ENCODE measurements at places on chromosomes 16 and 17.

DNA sequence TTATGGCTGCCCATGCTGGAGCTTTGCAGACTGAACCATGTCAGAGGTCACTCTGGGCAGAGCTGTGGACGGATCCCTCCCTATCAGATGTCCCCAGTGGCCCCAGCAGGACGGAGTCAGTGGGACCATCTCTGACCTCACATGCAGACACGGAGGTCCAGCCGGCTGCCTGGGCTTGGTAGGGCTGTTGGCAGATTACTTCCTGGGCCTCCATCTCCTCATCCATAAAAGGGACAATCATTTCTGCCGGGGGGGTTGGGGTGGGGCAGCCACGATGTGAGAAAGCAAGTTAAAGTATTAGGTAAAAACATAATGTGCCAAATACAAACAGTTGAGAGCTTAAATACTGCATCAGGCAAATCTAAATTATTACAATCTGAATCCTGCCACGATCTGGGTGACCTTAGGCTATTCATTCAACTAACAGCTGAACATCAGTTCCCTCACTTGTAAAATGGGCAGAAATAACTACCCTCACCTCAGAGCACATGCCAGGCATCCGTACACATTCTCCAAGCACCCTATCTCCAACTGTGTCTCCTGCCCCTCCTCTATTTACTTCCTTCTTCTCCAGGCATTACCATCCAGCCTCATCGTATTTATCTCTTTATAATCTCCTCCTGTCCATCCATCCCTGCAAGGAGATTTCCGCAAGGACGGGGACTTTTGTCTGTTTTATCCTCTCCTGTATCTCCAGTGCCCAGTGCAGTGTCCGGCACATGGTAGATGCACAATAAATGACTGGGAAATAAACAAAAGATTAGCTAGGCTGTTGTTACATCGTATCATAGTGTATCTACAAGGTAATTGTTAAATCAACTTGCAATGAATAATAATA, 192.3 kb upstream of the FOXF1 start:
- DNase-seq = no peak

DNA sequence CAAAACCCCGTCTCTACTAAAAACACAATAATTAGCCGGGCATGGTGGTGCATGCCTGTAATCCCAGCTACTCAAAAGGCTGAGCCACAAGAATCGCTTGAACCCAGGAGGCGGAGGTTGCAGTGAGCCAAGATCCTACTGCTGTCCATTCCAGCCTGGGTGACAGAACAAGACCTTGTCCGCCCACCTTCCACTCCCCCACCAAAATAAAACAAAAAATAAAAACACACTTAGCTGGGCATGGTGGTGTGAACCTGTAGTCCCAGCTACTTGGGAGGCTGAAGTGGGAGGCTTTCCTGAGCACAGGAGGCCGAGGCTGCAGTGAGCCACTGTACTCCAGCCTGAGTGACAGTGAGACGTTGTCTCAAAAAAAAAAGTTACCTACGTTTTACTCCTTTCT, 3.2 kb downstream of the PPM1E start:
- no peak for DNase-seq

DNA sequence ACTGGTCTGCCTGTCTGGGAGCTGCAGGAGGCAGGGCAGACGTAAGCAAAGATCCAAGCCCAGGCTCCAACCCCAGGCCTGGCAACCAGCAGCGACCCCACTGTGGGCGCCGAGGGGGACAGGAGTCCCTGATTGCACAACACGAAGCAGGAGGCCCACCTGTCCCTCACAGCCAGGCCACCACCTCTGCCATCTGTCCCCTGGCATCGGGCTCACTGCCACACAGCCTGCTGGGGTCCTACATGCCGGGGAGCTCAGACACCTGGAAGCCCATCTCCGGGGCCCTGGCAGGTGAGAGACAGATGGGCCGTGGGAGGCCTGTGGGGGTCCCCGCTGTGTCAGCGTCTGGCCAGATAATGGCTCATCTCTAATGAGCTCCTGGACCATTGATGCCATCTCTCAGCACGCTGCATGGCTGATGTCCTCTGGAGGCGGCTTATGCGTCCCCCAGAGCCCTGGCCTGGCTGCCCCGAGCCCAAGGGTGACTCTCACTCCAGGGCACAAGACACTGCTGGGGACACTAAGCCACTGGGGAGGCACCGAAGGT, 11.3 kb upstream of the RASD1 start:
- DNase-seq = no peak

GRCh38 chr16:19835196-19835595, 49.5 kb downstream of the GPRC5B start:
- no peak for DNase-seq

DNA sequence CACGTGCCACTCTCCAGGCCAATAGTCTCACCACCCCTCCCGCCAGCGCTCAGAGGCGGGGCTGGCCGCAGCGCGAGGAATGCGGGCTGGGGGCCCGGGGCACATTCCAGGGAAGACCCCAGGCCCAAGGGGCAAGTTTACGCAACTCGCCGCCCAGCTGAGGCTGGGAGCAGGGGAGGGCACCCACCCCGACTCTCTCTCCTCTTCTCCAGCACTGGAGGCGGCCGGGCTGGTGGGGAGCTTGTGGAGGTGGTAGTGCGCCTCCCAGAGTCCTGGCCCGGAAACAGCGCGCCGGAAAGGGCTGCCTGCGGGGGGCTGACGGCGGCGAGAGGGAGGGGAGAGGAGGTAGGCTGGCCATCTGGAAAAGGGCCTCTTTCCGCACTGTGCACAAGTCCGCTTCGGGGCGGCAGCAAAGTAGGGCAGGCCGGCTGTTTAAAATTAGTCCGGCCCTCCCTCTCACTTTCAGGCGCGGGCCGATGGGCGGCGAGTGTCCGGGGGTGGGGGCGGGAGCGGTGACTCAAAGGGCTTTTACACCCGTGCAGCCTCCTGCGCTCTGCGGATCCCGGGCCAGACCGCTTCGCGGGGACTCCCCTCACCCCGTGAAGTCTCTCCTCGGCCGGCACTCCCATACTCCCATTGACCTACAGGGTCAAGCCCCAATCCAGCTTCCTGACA, 1.1 kb downstream of the FHOD1 start:
- DNase-seq = no peak

DNA sequence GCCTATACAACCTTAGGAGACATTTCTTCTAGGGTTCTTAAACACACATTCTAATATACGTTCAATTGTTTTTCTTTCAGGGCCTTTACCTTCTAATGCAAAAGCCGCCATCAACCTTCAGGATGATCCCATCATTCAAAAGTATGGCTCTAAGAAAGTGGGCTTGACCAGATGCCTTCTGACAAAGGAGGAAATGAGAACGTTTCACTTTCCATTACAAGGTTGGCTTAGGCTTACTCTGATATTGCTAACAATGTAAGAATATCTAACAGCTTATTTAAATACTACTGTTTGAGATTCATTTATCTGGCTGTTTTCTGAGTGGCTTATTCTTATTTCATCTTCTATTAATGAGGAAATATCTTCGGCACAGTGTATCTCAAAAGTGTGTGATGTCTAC, 15.4 kb downstream of the REXO5 start:
- DNase-seq = no peak

DNA sequence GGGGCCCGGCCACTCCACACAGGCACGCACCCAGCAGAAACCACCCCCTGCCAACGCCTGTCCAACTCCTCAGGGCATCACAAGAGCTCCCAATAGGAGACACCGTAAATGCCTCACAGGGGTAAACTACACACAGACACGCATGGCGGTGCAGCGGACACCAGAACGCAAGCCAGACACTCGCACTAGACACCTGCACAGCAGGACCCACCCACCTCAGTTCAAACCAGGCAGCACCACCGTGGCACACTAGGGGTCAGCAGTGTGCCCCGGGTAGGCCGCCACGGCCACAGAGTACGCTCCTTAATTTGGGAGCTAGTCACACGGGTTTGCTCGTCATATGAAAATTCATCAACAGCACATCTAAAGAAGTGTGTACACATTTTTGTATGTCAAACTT, 3.4 kb downstream of the SLC38A10 start:
- DNase-seq = peak; percentile 57

GRCh38 chr17:57259306-57259705, 3.0 kb downstream of the MSI2 start:
- no peak for DNase-seq
